ENCODE measurements at places on chromosomes 5 and 9.

DNA sequence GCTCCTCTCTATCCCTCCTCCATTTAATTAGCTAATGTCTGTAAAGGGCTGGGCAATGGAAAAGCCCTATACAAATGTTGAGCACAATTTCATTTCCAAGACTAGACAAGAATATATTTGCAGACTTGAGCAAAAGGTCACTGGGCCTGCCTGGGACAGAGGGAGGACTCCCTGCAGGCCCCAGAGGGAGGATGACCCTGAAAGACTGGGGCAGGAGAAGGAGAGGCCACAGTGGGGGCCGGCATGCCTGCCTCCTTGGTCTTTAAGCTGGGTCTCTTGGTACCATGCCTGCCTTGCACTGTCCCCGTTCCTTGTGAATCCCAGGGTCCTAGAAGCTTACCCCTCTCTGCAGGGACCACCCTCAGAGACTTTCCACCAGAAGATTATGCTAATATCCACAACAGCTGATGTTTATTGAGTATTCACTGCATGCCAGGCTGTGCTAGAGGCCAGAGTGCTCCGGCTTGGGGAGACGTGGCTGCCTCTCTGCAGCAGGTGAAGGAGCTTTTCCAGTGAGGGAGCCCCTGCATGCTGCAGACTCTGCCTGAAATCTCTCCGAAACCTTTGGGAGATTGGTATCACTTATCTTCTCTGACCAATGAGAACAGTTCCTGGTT lies 72.7 kb upstream of the HSPA9 start:
- no peak for DNase-seq

DNA sequence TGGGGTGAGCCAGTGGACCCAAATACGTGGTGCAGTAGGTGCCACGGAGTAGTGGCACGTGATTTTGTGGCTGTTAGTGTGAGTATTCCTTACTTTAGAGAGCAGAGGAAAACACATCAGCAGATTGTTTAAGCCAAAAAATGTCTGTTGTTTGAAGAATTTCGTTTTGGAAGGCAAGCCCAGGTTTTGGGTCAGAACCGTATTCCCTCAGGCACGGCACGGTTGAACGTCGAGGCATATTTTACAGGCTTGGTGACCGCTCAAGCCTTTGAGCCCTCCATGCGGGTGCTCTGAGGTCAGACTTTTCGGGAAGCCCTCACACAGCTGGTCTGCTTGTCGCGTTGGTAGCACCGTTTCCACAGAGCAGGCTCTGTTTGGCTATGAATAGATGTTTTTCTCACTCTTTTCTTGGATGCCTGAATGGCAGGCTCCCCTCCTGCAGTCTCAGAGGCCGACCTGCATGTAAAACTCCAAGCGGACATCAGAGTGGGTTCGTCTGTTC lies 27.2 kb downstream of the NEK6 start:
- no peak for DNase-seq

GRCh38 chr9:105359892-105360291 lies 87.9 kb upstream of the FSD1L start:
- DNase-seq, result no peak

DNA sequence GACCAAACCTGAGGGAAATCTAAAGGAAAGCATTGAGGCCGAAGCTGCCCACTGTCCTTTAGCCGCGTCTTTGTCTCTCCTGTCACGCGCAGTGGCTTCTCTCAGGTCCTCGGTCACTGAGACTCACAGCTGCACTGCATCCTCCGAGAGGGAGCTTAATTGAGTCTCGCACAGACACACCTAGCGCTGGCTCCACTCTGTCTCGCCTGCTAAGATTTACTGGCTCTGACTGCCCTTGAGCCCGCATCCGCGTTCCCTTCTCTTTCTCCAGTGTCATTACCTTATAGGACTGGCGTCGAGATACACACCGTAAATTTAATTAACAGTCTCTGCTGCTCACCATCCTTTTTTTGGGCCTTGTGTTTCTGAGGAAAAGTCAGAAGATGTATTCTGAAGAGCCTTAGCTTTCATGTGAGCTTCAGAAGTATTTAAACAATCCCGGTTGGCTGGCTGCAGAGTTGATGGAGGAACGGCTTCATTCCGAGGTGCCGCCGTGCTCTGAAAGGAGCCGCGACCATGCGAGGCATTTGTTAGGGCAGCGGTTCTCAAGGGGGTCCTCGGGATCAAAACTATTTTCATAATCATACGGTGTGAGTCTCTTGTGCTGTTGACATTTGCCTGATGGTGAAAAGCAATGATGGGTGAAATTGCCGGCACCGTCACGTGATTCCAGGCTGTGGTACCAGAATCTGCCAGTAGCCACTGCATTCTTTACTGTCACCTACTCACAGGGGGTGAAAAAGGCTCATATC lies 58.3 kb downstream of the GPR107 start:
- DNase-seq, result no peak

GRCh38 chr9:89036383-89036782 lies 45.1 kb downstream of the S1PR3 start:
- no peak for DNase-seq

DNA sequence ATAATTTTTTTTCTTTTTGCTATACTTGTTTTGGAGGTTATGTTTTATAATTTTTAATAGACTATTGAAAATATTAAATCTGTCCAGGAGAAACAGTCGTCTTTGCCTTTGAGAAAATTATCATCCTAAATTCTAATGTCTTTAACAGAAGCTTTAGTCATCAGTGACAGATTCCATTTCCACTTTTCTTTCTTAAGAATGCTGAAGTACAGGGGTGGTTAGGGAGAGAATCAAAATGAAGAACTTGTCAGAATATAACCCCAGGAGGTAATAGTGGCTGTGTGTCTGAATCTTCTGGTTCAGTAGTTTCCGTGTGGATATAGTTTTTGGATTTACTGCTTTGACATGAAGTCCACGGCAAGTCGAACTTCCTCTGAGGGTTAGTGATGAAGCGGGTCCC lies 111.8 kb downstream of the DAPK1 start:
- no peak for DNase-seq

DNA sequence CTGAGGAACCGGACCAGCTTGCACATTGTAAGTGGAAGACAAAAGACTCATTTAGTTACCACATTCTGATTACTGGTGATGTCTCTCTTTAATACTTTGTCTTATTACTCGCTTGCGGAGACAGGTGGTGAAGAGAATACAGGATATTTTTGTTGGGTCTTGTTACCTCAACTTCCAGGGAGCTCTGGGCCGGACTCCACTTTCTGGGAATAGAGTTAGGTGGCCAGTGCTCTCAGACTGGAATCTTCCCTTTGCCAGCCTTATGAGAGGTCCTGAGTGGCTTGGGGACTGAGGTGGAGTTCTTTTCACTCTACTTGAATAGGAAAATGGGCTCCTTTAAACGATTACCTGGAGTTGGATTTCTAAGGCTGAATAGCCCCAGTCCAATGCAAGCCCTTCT lies 33.3 kb upstream of the SPRY4 start:
- no peak for DNase-seq

DNA sequence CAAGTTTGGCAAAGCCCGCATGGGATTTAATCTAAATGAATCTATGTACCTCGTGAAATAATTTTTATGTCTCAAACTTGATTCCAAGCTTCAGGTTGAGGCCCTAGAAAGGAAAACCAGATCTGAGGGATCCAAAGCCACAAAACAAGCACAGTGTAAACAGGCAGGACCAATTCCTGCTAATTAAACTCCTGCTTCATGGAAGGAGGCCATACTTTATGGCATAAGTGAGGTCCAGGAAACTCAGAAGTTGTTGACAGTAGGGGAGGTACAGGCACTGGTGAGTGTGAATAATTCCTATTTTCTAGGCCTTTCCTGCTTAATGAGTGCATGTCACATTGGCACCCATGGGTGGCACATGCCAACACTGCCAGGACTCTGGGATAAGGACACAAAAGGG lies 648.6 kb upstream of the SGCD start:
- DNase-seq, result no peak

- DNase-seq, result no peak
Measured at GRCh38 chr5:155884041-155884440, 442.9 kb upstream of the SGCD start.

- DNase-seq, result peak; percentile 80
Measured at GRCh38 chr9:133992780-133993634, 883 bp upstream of the VAV2 start.

DNA sequence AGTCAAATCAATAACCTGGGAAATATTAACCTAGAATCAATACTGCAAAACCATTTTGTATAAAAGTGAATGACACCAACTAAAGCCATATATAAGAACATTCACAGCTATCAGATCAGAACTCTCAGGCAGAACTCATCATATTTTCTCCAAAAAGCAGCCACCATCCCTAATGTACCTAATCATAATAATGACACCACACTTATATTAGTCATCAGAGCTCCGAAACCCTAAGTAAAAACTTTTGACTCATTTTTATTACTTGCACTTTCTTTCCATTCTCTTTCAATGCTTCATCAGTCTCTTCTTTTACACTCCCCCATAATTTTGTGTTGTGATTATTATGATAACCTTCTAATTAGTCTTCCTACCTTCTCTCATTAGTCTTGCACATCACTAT lies 45.3 kb downstream of the INSL6 start:
- no peak for DNase-seq

DNA sequence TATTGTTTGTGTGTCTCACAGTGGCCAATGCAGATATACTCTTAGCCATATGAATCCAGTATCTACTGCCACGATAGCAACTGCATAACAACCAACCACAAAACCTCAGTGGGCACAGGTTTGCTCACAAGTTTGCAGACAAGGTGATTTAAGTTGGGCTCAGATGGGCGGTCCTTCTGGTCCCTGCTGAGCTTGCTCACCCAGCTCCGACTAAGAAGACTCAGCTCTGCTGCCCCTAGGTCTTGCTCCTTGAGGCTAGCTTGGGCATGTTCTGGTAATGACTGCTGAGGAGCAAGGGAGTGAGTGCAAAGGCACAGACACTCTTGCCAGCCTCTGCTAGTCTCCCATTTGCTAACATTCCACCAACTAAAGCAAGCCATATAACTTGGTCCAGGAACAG lies 52.6 kb downstream of the MTX3 start:
- no peak for DNase-seq

- DNase-seq, result no peak
Measured at GRCh38 chr5:165914456-165914855, 2377.0 kb upstream of the WWC1 start.

DNA sequence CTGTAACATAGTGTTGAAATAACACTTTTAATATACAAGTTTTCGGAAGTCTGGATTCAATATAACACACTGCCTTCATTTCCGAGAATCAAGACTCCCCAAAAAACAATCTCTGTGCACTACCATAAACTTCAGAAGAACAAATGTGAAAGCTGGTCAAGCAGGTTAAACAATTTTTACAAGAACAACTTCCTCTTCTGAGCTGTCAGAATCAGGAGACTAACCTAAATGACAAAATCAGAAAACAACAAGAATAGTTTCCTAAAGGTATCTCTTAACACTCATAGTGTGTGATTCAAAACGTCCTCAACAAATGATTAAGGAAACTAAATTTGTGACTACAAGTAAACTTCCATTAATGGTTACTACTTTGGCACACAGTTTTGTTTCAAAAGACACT lies 11.6 kb downstream of the C9orf72 start:
- no peak for DNase-seq

GRCh38 chr5:141637123-141637766 lies 448 bp downstream of the RELL2 start:
- peak; percentile 62 for DNase-seq

GRCh38 chr5:143063175-143063970 lies 293.2 kb downstream of the ARHGAP26 start:
- DNase-seq, result no peak

- no peak for DNase-seq
Measured at GRCh38 chr9:97640325-97640724, 6.7 kb downstream of the NCBP1 start.

DNA sequence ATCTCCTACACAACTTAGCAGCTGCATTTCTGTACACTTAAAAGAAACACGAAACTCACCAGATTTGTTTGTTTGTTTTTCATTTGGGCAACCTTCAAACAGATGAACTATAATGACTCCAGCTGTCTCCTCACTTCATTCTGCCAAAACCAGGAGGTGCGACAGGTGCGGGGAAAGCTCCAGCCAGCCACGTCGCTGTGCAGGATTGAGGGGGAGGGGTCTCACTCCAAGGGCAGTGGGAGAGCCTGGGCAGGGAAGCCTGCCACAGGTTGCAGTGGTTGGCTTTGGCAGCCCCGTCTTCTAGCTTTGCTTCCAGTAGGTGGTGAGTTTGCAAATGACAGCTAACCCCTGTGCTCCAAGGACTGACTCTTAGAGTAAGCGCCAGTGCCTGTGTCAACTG lies 215.8 kb downstream of the CEMIP2 start:
- DNase-seq, result no peak

GRCh38 chr5:112880219-112880964 lies 19.3 kb downstream of the SRP19 start:
- no peak for DNase-seq

- DNase-seq, result no peak
Measured at GRCh38 chr5:158629591-158630312, 470.0 kb downstream of the EBF1 start.

DNA sequence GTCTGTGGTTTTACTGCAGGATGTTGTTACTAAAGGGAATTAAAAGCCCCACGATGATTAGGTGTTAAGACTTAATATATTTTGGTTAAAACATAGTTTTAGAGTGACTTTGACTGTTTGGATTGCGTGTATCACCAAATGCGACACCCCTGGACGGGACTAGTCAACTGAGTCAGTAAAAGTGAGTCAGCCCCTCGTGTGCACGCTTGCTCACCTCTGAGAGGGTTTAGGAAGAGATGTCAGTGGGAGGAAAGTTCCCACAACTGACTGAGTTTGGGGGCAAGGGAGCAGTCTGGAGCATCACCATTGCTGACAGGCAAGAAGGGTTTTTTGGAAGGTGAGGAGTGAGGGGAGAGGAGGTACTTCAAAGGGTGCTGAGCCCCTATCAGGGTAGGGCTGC lies 14.4 kb upstream of the DMRT3 start:
- DNase-seq, result no peak

DNA sequence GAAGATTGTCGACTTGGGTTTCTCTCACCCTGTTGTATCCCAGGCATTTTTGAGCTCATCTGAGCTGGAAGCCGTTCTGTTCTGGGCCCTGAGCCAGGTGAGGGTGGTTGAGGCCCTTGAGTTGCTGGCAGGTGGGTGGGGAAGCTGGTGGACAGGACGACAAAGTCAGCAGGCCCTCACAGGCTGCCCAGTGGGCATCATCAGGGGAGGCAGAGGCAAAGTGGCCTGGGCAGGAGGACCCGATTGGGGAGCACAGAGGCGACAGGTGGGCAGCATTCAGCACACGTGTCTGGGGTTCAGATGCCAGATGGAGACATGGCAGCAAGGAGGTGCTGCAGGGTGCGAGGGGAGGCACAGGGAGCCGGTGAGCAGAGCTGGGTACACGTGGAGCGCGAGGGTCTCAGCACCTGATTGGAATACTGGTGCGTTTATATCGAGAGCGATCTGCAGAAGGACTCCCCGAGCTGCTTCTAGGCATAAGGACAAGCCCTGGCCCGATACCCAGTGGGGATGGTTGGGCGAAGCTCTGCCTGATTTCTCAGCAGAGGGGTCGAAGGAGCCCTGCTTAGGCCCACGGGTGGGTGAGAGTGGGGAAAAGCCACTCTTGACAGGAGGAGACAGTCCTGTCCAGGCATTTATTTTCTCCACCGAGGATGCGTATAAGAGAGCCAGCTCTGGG lies 49.0 kb upstream of the SUSD3 start:
- DNase-seq, result no peak
